ENCODE measurements at places on chromosomes 3 and 15.
A peak's percentile ranks its signal among the peaks of the same experiment; 100 is the strongest.

- DNase-seq: peak; percentile 65
These were observed 57.2 kb downstream of the SEC22A start for GRCh38 chr3:123258811-123259420.

GRCh38 chr15:98954411-98954810 lies 53.2 kb downstream of the PGPEP1L start:
- no peak for DNase-seq

DNA sequence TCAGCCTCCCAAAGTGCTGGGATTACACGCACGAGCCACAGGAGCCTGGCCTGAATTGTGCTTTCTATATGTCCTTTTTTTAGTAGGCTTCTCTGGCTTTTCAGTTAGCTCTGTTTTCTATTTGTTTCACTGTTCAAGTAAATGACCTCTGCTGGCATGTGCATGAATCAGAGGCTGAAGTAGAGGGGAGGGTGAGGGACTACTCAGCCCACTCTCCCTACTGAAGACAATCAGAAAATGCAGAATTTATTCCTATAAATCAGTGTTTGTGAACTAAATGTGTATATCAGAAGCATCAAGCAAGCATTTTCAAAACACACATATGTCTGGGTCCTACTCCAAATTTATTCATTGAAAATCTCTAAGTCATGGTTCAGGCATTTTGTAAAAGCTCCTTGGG lies 45.0 kb downstream of the ZMAT3 start:
- DNase-seq: no peak

- no peak for DNase-seq
These were observed 7.5 kb upstream of the TATDN2 start for GRCh38 chr3:10240799-10241198.

DNA sequence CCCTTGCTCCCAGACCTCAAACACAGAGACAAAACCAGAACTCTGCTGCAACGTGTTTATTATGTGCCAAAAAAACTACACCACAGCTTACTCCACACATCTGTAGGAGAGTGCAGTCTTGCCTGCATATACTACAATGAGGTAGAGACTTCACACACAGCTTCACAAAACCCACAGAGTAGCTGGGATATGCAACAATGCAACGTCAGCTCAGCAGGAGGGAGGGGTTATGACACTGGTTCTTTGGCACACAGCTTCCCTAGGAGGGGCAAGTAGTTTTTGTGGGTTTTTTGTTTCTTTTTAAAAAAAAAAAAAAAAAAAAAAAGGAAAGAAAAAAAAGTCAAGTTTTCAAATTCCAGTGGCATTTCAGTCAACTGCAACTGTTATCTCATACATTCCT lies 2.9 kb upstream of the RPS17 start:
- peak; percentile 62 for DNase-seq

GRCh38 chr3:114566162-114566755 lies 272.4 kb downstream of the TIGIT start:
- no peak for DNase-seq

DNA sequence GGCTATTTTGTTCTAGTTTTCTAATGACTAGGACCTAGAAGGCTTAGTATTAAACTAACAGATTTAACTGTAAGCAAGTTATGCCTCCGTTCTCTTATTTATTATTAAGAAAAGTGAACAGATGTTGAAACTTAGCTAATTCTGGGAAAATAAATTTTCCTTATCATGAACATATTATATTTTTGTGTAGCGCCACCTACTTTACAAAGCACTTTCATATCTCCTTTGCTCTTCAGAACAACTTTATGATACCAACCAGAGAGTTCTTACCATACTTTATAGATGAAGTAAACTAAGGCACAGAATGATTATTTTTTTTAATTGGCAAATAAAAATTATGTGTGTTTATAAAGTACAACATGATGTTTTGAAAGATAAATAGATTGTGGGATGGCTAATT lies 59.4 kb downstream of the NME9 start:
- DNase-seq: no peak

DNA sequence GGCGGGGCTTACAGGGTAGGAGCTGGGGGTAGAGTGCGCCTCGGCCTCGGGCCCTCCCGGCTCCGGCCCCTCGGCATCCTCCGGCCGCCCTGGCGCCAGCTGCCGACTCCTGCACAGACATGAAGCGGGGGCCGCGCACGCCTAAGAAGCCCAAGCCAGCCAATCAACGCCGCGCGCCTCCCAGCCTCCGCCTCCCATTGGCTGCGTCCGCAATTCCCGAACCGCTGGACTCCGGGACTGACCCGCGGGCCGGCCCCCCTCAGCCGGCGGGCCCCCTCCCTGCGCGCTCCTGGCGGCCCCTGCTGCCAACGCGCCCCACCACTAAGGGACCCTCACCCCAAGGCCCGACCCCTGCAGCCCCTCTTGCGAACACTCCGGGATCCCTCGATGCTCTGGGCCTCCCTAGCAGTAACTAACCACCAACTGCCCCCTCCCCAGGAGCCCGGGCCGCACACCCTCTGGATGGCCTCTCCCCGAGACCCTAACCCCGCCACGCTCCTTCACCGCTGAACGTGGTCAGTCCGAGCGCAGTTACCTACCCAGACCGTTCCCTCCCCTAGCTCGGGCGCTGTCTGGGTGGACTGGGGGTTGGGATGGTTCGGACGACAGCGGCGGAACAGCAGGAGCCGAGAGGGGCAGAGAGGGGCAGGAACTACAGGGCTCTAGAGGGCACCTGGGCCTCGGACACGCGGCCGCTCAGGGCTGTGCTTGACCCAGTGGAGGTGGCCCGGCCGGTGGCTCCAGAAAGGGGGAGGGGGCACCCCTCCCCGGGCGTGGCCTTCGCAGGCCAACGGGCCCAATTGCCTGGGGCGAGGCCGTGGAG lies 5.0 kb downstream of the GATA2 start:
- DNase-seq: peak; percentile 88
